ENCODE measurements at places on chromosomes 5 and 9.

- DNase-seq = no peak
These were observed 154.3 kb downstream of the ROR2 start for GRCh38 chr9:91795598-91796241.

DNA sequence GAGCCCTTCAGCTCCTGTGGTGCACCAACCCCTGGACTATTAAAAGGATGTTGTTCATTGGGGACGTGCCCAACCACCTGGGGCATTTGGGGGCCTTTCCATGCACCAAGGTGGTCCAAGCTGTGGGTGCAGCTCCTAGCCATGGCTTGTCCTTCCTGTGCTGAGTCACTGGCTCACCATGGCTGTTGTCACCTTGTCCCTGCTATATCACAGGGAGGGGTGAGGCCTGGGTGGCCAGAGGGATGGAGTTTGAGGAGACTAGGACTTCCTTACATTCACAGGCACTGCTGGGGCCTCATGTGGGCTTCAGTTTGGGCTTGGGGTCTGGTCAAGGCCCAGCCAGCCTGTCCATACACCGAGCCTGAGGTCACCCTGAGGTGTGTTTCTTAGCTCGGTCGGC, 45.5 kb downstream of the PHF2 start:
- DNase-seq = no peak

GRCh38 chr9:108816037-108816436, 39.7 kb downstream of the ACTL7B start:
- DNase-seq = no peak

GRCh38 chr5:72390836-72391235, 70.7 kb downstream of the PTCD2 start:
- no peak for DNase-seq

GRCh38 chr9:92655896-92656536, 13.9 kb downstream of the IPPK start:
- no peak for DNase-seq
